Left renal pelvis (tissue), 4 donors: ENCODE measurements at places on chromosomes 5 and 9. TPM values are rescaled to one million over a fixed set of nuclear protein-coding genes. Genes with fewer than 3 reads are reported as not detected.

GRCh38 chr5:21704974-21705668, 1148.0 kb downstream of the CDH12 start:
- no peak for DNase-seq

DNA sequence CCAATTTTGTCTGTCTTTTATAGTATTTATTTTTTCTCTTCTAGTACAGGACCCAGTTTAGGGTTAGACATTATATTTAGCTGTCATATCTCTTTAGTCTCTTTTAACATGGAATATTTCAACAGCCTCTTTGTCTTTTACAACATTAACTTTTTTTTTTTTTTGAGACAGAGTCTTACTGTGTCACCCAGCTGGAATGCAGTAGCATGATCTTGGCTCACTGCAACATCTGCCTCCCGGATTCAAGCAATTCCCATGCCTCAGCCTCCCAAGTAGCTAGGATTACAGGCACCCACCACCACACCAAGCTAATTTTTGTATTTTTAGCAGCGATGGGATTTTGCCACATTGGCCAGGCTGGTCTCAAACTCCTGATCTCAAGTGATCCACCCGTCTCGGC, 90.1 kb downstream of the ADAMTS6 start:
- DNase-seq = no peak

DNA sequence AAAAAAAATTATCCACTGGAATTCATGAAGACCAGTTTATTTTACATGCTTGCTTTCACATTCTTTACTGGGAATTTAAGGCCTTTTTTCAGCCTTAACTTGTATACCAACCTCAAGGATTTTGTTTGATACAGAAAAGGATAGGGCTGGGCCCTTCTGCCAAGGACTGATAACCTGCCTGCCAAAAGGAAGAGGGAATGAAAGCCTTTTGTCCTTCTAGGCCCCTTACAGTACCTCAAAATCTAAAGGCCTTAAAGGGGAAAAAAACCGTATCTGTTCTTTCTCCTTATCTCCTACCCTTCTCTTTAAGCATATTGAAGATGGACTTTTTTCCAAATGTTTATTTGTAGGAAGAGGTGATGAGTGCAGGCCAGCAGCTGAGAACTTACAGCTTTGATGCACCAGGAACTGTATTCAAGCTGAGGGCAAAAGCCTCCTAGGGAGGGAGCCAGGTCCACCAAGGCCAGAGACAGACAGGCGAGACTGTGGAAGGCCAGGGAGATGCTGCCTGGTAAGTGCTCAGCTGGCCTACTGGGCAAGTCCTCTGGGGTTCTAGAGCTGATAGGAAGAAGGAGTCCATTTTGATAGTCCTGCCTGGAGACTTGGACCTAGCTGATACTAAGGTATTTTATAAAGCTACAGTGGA, 31.8 kb downstream of the FAXDC2 start:
- no peak for DNase-seq

DNA sequence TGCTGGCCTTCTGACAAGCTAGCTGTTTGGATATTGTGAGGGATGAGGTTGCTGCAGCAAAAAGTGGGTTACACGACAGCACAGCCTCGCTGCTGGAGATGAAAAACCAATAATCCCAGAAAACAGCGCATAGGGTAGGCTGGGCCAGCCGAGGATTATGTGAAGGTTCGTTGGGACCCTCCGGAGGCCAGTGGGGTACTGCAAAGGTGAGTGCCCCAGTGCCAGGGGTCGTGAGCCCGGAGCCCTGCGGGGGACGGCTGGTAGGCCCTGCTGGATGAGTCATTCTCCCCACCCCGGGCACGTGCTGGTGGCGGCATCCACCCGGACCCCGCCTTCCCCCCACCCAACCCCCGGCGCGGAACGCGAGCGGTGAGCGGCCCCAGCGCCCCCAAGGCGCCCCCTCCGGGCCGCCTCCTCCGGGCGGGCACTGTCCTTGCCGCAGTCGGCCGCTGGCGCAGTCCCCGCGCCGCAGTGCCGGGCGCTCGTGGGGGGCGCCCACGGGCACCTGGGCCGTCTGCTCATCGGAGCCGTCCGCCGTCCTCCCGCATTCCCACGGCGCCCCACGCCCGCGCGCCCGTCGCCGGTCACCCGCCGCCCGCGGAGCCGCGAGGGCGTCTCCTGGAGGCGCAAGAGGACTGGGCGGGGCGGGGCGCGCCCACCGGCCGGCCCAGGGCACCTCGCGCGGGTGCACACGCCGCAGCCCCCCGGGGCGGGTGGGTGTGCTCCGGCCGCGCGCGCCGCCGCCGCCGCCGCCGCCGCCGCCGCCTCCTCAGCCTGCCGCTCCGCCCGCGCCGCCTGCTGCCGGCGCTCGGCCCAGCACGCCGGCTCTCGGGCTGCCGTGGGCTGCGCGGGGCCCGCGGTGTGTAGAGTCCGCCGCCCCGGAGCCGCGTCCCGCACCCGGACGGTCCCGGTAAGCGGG, at the start of gene PHF24:
TSS of gene PHF24 (plus strand) at position 794 of the 919 bp plus-strand sequence. CDS start 13,014 bp downstream, outside the sequence.
- DNase-seq = no peak

- no peak for DNase-seq
Observed at GRCh38 chr9:366620-367019, 152.0 kb downstream of the DOCK8 start.

- no peak for DNase-seq
Observed at GRCh38 chr9:96014078-96014477, 138.6 kb downstream of the ERCC6L2 start.

DNA sequence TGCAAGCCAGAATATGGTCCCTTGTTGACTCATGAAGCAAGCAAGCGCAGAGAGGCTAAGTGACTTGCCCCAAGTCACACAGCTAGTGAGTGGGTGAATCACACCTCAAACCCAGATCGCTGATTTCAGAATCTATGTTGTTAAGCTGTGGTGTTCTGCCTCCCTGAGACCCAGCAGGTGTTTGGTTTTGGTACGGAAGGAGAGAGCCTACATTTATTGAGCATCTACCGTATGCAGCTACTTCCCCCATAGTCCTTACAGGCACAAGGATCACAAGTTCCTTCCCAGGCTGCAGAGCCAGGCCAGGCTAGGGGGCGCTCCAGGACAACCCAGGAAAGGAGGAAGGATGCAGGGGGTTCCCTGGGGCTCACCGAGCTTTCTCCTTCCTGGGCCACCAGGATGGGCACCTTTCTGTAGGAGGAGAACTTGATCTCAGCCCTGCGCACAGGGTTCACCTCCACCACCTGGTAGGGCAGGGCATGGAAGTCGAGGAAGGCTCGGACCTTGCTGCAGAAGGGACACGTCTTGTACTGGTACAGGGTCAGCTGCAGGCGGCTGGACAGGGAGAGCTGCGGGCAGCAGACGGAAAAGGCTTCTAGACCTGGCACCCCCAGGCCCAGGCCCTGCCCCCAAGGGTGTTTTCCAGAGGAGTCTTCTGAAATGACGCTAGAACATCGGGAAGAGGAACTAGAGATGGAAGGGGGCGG, 2.5 kb downstream of the PTGES2 start:
- no peak for DNase-seq

GRCh38 chr9:91771864-91772263, 178.2 kb downstream of the ROR2 start:
- no peak for DNase-seq

GRCh38 chr9:73183917-73184861, 32.5 kb downstream of the ANXA1 start:
- no peak for DNase-seq

Gene RANBP6
- polyA plus RNA-seq = 26.7 TPM

Gene HTR4
- polyA plus RNA-seq = 0.11 TPM

Gene SLC6A7
- 0.11 TPM for polyA plus RNA-seq

Gene APC
- 27.6 TPM for polyA plus RNA-seq

Gene LCN6
- not detected for polyA plus RNA-seq

Gene TICAM2
- 1.7 TPM for polyA plus RNA-seq
